AML-193 (cell line): ENCODE measurements at places on chromosomes 16 and 17.

DNA sequence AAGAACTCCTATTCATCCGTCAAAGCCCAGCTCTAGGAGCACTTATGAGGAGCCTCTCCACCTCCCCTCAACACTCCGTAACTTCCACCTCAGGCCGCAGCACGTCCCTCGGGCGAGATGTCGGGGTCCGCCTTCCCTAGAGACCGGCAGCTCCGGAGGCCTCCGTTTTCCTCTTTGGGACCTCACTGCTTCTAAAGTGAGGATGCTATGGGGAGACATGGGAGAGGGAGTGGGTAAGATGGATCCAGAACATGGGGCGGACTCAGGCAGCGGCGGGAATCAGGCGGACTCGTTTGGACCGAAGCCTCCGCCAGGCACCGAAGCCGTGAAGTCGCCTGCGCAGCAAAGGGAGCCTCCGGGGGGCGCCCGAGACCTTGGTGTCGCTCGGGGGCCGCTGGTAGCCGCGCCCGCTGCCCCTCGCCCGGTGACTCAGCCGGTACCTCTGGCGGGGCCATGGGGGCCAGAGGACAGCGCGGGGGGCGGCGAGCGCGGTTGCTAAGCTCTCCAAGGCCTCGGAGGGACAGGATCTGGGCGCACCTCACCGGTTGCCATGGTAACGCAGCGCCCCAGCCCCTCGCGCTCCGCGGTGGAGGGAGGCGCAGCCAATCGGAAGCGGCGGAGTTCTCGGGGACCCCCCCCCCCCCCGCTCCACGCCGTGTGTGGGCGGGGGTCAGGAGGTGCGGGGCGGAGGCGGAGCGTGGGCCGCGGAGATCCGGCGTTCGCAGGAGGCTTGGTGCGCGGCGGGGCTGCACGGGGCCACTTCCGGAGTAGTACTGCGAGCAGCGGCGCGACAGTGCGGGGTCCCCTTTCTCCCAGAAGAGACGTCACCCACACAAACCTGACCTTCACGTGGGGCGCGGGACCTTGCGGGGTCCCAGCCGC lies 1.3 kb upstream of the HIC1 start:
- DNase-seq, result peak; percentile 6

DNA sequence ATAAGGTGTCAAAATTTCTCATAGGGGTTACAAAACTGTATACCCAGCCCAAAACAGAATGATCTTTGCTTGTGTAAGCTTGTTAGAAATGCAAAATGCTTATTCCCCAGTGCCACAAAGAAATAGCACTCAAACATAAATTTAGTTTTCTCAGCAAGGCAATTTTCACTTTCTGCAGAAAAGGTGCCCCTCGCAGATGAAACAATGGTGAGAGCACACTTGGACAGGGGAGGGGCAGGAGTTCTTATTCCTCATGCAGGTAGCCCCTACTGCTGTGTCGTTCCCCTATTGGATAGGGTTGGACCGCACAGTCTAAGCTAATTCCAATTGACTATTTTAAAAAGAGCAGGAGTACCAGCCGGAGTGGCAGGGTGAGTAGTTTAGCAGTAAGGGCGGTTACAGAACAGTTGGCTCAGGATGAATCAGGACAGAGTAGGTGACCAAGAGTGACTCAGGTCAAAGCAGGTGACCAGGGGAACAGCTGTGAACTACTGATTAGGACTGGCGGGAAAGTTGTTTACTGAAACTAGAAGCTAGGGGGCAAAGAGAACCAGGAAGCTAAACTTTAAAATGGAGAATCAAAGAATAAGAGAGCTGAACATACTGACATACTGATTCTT lies 5.5 kb upstream of the LDHD start:
- DNase-seq, result no peak

DNA sequence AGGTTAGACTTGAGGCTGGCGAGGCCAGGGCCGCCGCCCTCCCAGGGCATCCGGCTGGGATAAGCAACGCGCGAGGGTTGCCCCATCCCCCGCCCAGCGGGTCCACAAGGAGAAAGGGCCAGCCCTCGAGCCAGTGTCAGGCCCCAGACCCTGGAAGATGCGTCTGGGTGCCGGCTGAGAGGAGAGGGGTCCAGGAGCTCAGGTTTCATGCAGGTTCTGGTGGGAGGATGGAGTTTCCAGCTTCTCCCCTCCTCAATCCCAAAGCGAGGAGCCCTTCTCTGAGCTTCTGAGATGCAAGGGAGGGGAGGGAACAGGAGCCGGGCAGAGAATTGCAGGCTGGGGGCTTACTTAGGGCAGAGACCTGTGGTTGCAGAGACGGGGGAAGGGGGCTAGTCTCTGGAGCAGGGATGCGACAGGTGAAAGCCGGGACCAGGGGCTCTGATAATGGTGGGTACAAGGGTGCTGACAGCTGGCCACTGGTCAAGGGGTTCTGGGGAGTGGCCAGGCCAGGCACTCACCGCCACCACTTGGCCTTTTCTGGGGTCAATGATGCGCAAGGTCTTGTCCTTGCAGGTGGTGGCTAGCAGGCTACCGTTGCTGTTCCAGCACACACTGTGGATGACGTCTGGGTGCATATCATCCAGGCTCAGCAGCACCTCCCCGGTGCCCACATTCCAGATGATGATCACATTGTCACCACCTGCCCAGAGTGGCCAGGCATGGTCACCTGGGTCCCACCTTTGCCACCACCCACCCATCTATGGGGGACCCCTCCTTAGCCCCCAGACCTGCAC lies 4.2 kb downstream of the CORO6 start:
- no peak for DNase-seq

GRCh38 chr17:63700528-63701455 lies 867 bp upstream of the LIMD2 start:
- no peak for DNase-seq

DNA sequence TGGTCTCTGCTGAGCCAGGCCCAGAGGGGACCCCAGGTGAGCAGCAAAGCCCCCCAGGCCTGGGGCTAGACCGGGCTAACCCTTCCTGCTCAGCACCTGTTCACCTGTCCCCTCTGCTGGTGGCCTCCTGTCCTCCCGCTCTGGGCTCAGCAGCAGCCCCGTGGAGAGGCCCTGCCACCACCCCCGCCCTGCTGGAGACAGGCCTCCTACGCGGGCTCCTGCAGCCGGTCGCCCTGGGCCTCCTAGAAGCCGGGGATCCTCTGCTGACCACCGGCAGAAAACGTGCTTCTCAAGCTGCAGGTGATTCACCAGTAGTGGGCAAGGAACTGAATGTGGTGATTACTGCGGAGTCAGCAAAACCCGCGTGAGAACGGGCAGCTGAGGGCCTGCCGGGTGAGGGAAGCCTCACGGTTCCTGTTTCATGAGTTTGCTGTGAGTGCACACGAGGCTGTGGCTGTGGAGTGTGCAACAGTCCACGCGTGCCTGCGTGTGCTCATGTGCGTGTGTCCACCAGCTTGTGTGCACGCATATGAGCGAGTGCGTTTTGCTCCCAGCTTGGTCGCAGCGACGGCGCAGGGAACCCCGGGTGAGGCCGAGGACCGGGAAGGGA lies 792 bp downstream of the SECTM1 start:
- DNase-seq, result peak; percentile 39

GRCh38 chr16:78227855-78228254 lies 128.4 kb downstream of the WWOX start:
- DNase-seq, result no peak

DNA sequence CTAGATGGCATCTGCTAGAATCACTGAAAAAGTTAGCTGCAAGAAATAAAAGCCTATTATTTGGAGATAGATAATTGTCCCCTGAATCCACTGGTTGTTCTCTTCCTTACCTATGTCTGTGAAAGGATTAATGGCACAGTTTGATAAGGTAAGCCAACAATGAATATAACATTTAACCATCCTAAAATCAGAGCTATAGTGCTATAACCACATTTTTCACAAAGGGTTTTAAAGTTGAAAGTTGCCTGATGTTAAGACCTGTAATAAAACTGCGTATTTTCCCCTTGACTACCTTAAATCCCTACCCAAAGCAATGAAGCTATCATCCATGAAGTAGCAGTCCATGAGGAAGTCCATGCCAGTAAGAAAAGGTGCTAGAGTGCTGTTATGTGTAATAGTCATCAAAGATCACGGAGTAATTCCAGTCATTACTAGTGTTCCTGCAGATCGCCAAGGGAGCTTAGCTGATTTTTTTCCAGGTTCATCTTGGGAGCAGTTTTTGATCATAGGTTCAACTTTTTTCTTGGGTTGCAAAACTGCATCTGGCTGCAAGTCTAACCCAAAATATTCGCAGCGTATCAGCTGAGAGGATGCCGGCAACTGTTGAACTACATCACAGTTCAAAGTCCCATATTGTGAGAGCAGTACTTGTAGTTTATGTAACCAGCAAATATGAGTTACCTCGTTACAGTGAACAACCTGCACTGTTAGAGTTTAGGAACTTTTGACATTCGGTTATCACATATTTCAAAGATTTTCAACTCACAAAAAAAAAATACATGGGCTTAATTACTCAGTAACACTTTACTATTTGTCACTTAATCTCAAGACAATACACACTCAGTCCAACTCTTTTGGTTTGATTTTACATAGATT lies 18.2 kb upstream of the RSL1D1 start:
- DNase-seq, result no peak

DNA sequence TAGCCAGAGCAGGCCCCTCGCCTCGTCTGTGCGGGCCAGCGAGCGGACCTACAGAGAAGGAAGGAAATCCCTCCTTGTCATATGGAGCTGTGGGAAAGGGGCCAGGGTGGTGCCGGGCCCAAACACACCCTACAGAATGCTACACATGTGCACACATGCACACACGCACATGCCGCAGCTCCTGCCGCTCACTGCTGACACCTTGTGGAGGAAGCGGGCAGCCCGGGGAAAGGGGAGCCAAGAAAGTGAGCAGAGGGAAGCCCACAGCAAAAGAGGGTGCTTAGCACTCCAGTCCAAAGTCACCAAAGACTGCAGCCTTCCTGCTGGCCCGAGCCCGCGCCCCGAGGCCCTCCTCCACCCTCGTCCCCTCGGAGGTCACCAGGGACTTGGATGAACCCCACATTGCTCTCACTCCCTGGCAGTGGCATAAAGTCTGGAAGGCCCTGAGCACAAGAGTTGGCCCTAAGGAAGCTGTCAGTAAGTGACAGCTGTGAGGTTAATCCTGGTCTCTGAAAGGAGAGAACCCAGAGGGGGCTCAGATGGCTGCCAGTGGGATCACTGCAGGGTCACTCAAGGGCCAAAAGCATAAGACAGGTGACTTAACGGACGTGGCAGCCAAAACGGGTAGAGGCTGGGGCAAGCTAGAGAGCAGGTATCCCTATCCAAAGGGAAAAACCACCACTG lies 68.2 kb downstream of the MYO18A start:
- DNase-seq, result peak; percentile 39

- DNase-seq, result peak; percentile 17
These were observed 32.4 kb downstream of the HAPSTR1 start for GRCh38 chr16:9123871-9124270.

DNA sequence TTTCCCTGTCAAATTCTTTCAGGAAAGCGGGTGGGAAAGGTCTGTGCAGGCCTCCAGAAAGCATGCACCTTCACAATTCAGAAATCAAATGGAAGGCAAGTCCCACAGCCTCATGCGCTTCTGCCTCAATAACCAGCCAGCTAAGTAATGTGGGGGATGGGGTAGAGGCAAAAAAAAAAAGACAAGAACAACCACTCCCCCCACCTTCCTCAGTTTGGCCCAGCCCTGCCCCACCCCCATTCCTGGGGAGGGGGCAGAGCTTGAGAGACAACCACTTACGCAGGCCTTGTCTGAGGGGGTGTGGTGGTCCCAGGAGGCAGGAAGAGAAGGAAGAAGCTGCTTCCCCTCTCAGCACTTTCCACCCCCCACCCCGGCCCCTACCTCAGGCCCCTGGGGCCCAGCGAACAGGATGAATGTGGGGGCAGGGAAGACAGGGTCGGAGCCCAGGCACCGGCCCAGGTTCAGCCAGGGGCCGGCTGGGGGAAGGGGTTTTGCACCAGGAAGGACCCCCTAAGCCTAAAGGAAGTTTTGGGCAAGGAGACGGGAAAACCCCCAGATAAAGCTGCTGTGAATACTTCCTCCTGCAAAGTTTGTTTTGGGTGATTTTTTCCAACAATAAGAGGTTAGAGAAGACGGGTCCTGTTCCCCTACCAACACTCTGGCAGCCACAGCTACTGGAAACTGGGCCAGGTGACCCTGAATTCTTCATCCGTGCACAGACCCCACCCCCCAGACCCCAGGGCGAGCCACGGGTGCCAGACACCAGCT lies 1.2 kb downstream of the JUP start:
- DNase-seq, result no peak

DNA sequence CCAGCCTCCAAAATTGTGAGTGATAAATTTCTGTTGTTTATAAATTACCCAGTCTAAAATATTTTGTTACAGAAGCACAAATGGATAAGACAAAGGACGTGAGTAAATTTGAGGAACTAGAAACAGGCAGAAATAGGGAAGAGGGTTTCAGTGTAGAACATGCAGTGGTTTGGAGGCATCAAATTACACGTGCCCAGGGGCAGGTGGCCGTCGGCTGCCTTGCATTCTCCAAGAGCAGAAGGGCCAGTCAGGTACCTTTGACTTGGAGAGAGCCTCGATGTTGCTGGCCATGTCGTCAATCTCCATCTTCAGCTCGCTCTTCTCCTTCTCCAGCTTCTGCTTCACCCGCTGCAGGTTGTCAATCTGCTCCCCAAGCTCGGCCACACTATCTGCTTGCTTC lies 54.3 kb downstream of the MYH13 start:
- no peak for DNase-seq

- DNase-seq, result no peak
These were observed 23.5 kb upstream of the CDR2 start for GRCh38 chr16:22397931-22398330.

GRCh38 chr16:76583466-76583865 lies 306.3 kb downstream of the CNTNAP4 start:
- no peak for DNase-seq

DNA sequence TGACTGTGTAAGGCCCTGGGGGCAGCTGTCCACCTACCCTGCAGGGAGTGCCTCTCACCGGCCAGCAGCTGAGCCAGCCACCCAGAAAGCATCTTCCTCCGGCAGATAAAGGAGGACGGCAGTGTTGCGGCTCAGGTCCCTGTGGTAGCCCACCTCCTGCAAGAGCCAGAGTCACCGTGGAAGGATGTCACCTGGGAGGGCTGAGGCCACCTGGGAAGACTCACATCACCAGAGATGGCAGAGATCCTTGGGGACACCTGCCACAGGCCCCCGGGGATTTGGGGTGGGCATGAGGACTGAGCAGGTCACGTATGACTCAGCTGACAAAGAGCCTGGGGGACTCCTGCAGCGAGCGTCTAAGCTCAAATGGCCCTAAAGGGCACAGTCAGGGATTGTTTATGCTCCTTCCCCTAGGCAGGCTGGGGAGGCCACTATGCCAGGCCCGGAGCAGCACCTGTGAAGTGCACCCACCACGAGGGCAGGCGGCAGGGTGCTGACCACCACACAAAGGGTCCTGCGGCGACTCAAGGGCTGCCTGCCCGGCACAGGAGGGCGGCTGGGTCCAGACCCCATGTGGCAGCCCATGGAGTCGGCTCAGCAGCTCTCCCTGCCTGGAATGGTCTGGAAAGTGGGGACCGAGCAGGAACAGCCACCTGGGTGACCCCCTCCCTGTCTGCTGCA lies 44.1 kb downstream of the TNFRSF13B start:
- DNase-seq, result no peak

DNA sequence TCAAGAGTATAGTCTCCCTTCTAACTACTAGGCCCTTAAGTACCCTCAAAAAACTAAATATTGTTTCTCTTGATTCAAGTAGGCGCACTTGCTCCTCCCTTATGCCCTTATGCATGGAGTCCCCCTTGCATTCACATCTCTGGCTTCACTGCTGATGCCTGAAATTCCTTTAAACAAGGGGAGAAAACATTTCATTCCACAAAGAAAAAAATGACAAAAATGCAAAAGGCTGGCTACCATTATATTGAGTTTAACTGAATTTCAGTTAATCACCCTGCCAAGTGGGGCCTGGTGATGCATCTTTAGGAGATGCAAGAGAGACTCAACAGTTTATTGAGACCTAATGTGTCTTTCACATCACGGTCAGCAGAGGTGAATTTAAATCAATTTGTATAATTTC lies 35.6 kb downstream of the CRLF3 start:
- no peak for DNase-seq
